Activated CD4-positive, alpha-beta T cell treated with anti-CD3 and anti-CD28 coated beads, Interleukin-2, amount 50 U/mL, for 24 hours (primary cell): ENCODE measurements at places on chromosomes 2 and 18.

GRCh38 chr2:94984964-94985575 lies 40.4 kb upstream of the MAL start:
- DNase-seq: no peak

GRCh38 chr2:71070294-71071093 lies 2.0 kb downstream of the NAGK start:
- no peak for DNase-seq

- no peak for DNase-seq
Measured at GRCh38 chr2:111884592-111884964, 585 bp upstream of the ANAPC1 start.

DNA sequence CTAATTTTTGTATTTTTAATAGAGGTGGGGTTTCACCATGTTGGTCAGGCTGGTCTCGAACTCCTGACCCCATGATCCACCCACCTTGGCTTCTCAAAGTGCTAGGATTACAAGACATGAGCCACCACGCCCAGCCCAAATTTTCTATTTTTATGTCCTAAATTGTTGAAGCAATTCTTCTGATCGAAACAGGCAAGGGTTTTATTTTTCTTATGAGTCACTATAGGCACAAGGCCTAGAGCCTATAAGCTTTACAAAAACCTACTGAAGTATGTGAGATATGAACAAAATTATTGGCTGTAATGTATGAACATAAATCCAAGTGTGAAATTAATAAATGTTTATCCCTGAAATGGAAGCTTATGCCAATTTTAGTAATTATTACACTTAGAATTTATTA lies 464.2 kb upstream of the NRP2 start:
- no peak for DNase-seq

GRCh38 chr2:175808078-175808477 lies 194.0 kb downstream of the LNPK start:
- DNase-seq: no peak

- DNase-seq: no peak
Measured at GRCh38 chr2:70477441-70477844, 76.2 kb downstream of the TGFA start.

DNA sequence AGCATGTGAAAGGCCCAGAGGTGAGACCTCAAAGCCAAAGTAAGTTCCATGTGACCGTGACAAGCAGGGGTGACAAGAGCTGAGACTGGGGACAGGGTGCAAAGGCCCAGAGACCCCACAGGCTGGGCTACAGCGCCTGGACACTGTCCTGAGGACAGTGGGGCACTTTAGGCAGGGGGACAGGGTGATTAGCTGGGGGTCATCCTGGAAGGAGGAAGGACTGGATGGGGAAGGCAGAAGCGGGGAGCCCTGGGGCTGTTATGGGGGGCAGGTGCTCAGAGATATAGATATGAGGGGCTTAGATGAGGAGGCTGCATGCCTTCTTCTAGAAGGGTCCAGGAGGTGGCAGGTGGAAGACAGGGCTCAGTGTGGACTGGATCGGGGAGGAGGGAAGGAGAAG lies 31.5 kb downstream of the KIF1A start:
- DNase-seq: no peak

DNA sequence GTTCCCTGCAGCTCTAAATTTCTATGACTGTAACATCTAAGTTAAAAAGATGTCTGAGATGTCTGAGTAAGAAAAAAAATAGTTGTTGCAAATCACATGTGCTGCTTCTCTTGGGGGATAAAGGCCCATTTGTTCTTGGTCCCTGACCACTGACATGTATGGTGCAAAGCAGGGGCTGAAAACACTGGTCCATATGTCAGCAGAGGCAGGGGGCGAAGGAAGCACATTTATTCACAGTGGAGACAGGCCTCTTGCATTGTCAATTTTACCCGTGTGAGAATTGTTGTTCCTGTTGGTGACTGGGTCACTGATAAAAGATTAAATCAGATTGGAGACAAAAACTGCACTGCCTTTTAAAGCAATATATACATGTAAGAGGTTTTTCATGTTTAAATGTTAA lies 38.8 kb downstream of the PRKCE start:
- no peak for DNase-seq
